ENCODE measurements at places on chromosomes 3 and 15.

- no peak for DNase-seq
Observed at GRCh38 chr3:43957553-43957952, 266.8 kb downstream of the ABHD5 start.

DNA sequence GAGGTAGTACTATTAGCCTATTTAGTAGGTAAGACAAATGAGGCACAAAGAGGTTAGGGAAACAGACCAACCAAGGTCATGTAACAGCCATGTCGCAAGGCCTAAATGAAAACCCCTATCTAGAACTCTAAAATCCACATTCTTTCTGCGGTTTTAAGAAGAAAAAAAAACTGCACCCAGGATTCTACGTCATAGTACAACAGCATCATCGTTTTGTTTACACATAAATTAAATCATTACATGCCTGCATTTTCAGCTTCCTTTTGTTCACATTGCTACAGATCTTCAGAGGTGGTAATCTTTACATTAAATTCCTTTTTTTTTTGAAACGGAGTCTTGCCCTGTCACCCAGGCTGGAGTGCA is 548 bp upstream of the PSMD6 start:
- DNase-seq = no peak

- DNase-seq = no peak
Observed at GRCh38 chr3:35643495-35643894, 4.2 kb downstream of the ARPP21 start.

GRCh38 chr3:116148881-116149851 is 296.1 kb downstream of the LSAMP start:
- DNase-seq = no peak

- DNase-seq = peak; percentile 74
Observed at GRCh38 chr15:60591496-60592370, 112.8 kb upstream of the ICE2 start.

DNA sequence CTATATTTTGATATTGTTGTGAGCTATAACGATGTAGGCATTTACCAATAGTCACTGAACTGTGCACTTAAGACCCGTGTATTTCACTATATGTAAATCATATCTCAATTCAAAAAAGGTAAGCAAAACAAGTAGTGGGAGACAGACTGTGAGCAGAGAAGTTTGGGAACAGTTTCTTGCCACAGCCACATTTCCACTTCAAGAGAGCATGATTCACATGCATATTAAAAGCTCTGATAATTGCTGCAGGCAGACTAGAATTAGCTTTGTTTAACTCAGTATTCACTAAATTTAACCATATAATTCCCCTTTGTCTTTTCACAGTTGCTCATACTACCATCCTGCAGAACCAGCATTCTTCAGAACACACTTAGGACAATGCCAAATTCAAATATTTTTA is 168.4 kb upstream of the ZNF385D start:
- DNase-seq = no peak

- DNase-seq = no peak
Observed at GRCh38 chr15:101558221-101558941, 68.9 kb upstream of the PCSK6 start.

- no peak for DNase-seq
Observed at GRCh38 chr15:57596301-57596855, 4.7 kb downstream of the MYZAP start.

- DNase-seq = no peak
Observed at GRCh38 chr15:46894644-46895043, 822.7 kb upstream of the SEMA6D start.

DNA sequence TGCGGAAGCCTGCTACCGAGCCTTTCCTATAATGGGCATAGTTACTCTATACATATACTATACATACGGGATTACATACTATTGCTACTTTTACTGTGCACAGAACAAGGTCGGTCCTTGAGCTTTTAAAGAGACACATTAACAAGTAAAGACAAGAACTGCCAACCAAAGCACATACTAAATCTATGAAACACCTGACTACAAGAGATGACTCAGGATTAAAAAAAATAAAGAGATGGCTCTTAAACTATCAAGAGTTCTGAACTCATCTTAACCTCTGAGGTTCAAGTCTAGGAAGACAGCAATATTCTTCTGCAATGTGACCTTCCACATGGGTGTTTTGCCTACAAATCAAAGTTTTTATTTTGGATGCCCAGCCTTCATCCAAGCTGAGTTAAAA is 106.8 kb downstream of the TNIK start:
- no peak for DNase-seq

GRCh38 chr3:8436661-8437287 is 64.8 kb upstream of the LMCD1 start:
- no peak for DNase-seq

DNA sequence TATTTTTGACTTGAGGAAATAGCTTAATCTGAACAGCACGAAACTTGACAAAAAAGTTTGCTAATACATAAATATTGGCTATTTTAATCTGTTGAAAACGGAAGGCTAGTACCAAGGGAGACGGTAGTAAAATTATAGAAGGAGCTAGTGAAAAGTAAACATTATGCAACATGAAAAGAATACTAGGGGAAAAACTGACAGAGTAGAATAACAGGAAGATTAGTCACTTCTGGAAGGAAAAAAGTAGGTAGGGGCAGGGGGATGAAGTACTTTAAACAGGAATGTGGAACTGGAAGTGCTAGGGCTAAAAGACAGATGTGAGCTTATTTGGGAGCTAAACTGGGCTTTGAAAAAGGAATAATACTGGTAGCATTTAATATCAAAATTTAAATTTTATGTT is 60.1 kb downstream of the MBNL1 start:
- no peak for DNase-seq

DNA sequence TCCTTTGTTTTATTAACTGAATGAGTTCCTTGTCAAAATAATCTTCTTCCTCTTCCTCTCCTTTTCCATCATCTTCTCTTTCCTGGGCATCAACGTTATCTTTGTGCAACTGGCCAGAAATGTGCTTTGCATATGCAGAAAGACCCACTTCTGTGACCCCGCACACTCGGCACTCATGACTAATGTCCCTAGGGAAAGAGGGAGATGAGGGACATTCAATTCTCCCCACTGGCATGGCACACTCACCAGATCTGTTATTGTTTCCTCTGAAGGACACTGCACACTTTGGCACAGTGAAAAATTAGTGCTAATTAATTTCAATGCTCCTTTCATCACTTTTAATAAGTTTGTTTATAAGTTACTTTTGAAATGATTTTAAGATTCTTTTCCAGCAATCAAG is 34.0 kb downstream of the ZNF106 start:
- DNase-seq = no peak

- DNase-seq = peak; percentile 99
Observed at GRCh38 chr3:14178247-14179113, at the start of the genes LSM3 and XPC. Gene LSM3, plus strand, starts transcription at chr3:14178817. Its CDS starts 44 bp downstream, at chr3:14178861. Gene XPC, minus strand, starts transcription at chr3:14178601. Its CDS starts 33 bp downstream, at chr3:14178568.

- DNase-seq = peak; percentile 60
Observed at GRCh38 chr15:60120100-60120499, 116.0 kb downstream of the FOXB1 start.

DNA sequence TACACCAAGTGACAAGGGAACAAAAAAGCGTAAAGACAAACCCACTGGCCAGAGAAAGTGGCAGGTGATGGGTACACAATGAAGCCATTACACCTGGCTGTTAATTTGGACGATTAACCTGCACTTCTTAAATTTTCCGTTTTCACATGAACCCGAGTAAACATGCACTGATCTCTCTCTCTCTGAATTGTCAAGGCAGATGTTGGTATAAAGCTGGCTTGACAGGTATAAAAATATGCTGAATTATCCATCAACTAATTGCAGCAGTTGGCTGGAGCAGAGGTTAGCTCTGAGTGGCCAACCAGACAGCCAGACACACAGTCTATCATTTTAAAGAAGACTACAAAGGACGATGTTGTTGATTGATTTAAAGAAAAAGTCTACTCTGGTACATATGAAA is 561.7 kb upstream of the ALCAM start:
- no peak for DNase-seq

DNA sequence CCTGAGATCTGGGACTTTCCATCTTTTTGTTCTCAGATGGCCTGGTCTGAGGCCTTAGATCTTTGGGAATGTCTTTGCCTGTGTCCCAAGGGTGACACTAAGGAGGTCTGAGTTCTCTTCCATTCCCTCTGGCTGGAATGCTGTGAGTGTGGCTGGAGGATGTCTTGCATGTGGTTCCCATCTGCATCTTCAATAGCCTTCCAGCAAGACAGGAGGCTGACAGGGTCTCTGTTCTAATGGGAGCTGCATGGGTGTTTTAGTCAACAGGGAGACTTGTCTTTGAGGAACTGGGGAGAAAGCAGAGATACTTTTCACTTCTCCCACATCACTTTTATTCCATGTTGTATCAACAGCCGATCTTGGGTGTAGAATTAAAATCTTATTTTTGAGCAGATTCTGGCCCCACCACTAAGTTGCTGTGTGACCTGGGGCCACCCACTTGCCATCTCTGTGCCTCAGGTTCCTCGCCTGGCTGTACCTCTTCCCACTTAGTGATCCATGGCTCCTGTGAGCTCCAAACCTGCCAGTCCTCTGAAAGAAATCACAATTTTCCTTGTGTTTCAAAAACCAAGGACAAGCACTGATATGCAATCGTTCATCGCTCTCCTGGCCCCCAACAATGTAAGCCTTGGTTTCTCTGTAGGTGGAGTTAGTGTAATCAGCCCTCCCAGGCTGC is 75.2 kb downstream of the LSM3 start:
- DNase-seq = no peak

DNA sequence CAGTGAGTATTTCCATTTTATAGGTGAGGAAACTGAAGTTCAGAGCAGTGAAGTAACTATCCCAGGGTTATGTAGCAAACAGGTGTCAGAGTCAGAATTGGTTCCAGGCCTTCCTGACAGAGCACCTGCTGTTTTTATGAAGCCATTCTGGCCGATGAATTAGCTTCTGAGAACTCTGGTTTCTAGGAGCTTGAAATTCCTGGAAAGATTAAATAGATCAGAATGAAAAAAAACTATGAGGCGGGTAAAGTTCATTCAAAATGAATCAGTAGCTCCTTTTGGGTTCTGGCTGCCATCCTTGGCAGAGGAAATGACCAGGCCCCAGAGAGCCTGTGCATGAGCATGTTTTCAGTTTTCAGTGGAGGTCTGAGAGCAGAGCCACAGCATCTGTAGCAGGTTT is 59.3 kb upstream of the CFAP161 start:
- DNase-seq = no peak

DNA sequence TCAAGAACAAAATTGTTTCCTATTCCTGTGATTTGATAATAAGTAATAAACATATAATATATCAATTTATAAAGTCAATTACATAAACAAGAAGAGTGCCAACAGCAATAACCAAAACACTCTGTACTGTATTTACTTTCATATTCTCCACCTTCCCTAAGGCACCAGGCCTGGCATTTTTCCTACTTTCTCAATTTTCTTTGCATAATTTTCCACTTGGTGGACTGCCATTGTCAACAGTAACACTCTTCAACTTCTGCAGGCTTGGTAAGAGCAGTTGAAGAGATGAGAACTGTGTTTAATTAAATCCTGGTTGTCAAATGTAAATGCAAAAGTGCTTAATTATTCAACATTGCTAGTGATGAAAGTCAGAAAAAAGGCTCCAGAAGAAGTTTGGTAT is 229.8 kb upstream of the PLSCR5 start:
- no peak for DNase-seq

- DNase-seq = no peak
Observed at GRCh38 chr3:172085557-172085895, 46.1 kb downstream of the FNDC3B start.

DNA sequence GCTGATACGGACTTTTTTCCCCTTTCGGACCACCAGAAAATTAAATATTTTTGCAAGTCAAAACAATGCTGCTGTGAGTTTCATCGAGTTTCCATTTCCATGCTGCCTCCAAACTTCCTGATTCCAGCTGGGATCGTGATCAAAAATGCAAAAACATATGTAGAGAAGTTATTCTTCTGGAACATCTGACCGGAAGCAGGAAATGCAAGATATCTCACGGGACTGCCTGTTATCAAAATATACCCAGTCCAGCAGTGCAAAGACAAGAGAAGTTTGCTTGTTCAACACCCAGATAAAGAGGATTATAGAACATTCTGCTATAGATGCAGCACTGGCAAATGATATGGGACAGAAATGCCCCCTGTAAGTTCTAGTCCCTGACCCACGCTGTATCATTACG is 726.7 kb upstream of the NR2F2 start:
- DNase-seq = no peak

GRCh38 chr15:54277834-54278233 is 299.6 kb downstream of the UNC13C start:
- no peak for DNase-seq

DNA sequence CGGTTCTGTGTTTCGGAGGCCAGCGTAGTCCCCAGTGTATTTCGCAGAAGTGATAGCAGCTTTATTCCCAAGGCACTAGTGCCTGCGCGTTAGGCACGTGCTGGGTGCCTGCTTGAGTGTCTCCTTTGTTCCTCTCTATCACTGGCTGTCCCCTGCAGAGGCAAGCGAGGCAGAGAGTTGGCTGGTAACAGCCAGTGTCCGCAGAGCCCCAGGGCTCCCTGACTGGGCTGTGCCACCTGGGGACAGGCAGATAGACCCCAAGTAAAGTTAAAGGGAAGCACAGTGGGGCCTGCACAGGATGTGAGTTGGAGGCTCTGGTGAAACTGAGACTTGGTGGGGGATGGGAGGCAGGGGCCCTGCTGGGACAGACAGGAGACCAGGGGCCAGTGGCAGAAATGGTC is 50.7 kb downstream of the APBA2 start:
- no peak for DNase-seq

- no peak for DNase-seq
Observed at GRCh38 chr3:72158639-72159326, 373.8 kb upstream of the PROK2 start.

- no peak for DNase-seq
Observed at GRCh38 chr3:192915722-192916121, 1.9 kb downstream of the MB21D2 start.

DNA sequence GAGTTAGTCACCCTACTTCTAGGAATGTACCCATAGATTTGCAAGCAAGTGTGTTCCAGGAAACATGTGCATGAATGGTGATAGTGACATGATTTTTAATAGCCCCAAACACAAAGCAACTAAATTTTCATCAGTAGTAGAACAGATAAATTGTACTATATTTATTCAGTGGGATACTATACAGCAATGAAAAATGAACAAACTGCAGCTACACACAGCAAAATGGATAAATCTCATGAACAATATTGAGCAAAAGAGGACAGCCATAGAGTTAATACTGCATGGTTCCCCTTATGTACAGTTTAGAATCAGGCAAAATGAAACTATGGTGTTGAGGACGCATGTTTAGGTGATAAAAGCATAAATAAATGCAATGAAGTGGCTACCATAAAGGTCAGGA is 26.0 kb downstream of the MESP1 start:
- no peak for DNase-seq

- peak; percentile 14 for DNase-seq
Observed at GRCh38 chr3:43287500-43287873, 1.1 kb downstream of the SNRK start.
